Small intestine (tissue), 16 donors: ENCODE measurements at places on chromosomes 5 and 9. TPM values are rescaled to one million over a fixed set of nuclear protein-coding genes. Genes with fewer than 3 reads are reported as not detected.

Gene SLC36A2
- polyA plus RNA-seq, result not detected

Gene SLC36A3
- polyA plus RNA-seq, result not detected

Gene IRX1
- not detected for polyA plus RNA-seq

Gene PRLR
- polyA plus RNA-seq, result 84.6 TPM

Gene FGF1
- polyA plus RNA-seq, result 0.27 TPM

Gene SPATA31C1
- polyA plus RNA-seq, result not detected

Gene ZNF462
- polyA plus RNA-seq, result 2.0 TPM

Gene SPACA9
- not detected for polyA plus RNA-seq

Gene DDX31
- polyA plus RNA-seq, result 6.1 TPM

Gene ADAMTSL2
- 0.59 TPM for polyA plus RNA-seq

Gene DMRT3
- polyA plus RNA-seq, result not detected

Gene FABP6
- polyA plus RNA-seq, result not detected

Gene DTWD2
- polyA plus RNA-seq, result 3.4 TPM

Gene ARL14EPL
- 0.06 TPM for polyA plus RNA-seq

Gene TMOD1
- 1.4 TPM for polyA plus RNA-seq

Gene SEMA5A
- 0.45 TPM for polyA plus RNA-seq

Gene GPRIN1
- polyA plus RNA-seq, result not detected

Gene ENTREP1
- not detected for polyA plus RNA-seq

Gene FCN2
- polyA plus RNA-seq, result not detected

Gene BARHL1
- not detected for polyA plus RNA-seq

Gene PCDHA9
- not detected for polyA plus RNA-seq

Gene GLRA1
- not detected for polyA plus RNA-seq

Gene PLAC8L1
- not detected for polyA plus RNA-seq

Gene STXBP1
- 16.4 TPM for polyA plus RNA-seq
